EL (cell line): ENCODE measurements at places on chromosomes 4 and X.

GRCh38 chr4:113645771-113646441 is 115.6 kb downstream of the CAMK2D start:
- peak; percentile 75 for DNase-seq

DNA sequence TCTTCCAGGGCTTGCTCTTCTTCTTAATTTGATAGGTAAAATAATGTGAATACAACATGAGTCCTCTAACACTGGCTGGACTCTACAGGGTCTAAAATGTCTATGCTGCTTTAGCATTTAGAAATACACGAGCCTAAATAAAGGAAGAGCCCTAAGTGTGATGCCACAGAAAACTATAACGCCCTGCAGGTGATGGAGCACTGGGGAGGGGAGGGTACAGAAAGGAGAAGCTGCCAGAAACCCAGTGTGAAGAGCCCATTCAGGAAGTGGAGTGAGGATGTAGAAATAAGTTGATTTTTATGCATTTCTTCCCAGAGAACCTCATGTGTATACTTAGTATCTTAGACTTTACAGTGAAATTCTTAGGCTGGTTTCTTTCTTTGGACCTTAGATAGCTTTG is 83.4 kb downstream of the TNIP2 start:
- DNase-seq: no peak

DNA sequence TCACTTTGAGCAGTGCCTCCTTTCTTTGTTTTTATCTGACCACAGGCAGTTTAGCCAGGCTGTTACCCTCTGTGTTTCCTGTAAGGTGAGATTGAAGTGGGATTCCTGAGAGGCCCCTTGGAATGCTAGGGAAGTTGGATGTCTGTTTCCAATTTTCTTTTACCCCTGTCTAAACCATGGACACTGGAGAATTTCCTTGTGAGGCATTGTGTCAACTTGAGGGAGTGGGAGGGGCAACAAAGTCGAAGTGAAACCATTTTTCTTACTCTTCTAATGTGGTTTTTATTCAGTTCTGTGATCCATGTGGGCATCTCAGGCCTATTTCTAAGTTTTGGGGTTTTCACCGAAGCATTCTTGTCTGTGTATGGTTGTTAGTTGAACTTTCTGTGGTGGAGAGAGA is 296.1 kb upstream of the UGT8 start:
- DNase-seq: no peak

DNA sequence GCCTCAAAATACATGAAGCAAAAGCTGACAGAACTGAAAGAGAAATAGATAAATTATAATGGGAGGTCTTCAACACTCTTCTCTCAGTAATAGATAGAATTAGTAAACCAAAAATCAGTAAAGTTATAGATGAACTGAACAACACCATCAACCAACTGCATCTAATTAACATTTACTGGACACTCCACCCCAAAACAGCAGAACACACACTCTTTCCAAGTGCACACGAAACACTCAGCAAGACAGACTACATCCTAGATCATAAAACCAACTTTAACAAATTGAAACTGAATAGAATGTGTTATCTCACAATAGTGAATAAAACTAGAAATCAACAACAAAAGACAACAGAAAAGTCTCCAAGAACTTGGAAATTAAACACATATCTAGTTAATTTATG is 25.1 kb upstream of the TCEAL4 start:
- no peak for DNase-seq

- DNase-seq: no peak
Measured at GRCh38 chr4:93416344-93417128, 412.0 kb upstream of the ATOH1 start.

GRCh38 chrX:53768451-53768850 is 81.9 kb upstream of the HUWE1 start:
- no peak for DNase-seq

- no peak for DNase-seq
Measured at GRCh38 chr4:37675587-37676290, 10.4 kb downstream of the RELL1 start.

DNA sequence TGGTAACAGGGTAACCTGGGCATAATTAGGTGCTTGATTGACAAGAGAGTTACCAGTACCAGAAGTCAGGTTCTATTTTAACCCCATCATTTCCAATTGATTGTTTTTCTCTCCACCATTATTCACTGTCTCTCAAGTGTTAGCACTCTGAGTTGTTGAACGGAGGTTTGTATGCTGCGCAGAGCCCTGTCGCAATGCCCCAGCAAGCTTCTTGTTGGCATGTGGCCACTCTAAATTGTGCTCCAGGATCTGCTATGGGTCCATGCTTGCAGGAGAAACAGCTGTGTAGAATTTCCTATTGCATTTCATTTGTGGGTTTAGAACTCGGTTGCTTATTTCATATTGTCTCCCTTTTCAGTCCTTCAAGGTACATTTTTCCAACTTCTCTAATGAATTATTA is 98.2 kb downstream of the KLHL8 start:
- DNase-seq: no peak

DNA sequence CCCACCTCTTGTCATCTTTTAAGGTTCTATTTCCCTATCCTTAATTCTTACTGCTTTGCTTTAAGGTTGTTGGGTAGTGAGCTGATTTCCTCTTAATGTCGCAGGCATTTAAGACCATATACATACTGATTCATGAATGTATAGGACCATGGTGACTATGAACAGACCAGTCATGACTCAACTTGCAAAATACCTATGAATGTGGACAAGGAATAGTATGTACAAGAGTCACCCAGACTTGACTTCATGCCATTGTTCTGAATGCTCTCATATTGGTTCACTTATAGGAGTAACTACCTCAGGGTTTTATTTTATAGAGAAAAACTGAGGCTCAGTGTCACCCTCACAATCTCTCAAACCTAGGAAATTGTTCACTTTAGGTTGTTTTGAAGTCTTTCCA is 44.3 kb downstream of the CCNG2 start:
- DNase-seq: peak; percentile 6

- DNase-seq: no peak
Measured at GRCh38 chr4:71272976-71273375, 65.8 kb upstream of the SLC4A4 start.

GRCh38 chr4:184588893-184589292 is 60.4 kb downstream of the CASP3 start:
- no peak for DNase-seq

DNA sequence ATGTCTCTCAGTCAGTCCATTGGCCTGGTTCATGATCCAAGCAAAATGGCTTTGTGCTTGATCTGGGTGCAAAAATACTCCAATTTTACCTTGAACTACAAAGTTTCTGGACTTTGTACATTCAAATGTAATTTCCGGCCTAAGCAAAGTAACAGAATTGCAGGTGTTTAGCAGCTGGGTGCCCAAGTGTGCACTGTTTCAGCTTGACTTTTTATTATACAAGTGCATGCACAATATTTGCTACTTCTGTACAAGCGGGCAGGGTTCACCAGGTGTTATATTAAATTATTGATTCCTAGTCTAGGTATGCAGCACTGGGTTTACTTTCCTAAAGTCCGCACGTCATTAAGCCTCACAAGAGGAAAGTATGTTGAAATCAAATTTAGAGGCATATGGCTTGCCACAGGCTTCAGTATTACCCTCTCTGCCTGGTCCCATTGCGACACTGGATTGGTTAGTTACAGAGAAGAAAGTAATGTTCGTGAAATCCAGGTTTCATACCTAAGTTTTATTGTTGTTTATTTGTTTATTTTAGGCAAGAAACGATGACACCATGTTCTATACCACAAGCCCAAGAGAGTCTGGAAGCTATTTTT is 376.9 kb upstream of the CTSO start:
- DNase-seq: no peak

GRCh38 chr4:8910100-8910821 is 38.6 kb upstream of the HMX1 start:
- DNase-seq: no peak
